Mesenchymal stem cell (in vitro differentiated cells and primary cell): ENCODE measurements at places on chromosomes 7 and 10.

GRCh38 chr10:124632064-124632531 is 112.1 kb downstream of the FAM53B start:
- no peak for DNase-seq

GRCh38 chr7:14235056-14235455 is 245.6 kb upstream of the ETV1 start:
- no peak for DNase-seq

GRCh38 chr10:133439517-133440461 is 14.0 kb upstream of the SCART1 start:
- no peak for DNase-seq

DNA sequence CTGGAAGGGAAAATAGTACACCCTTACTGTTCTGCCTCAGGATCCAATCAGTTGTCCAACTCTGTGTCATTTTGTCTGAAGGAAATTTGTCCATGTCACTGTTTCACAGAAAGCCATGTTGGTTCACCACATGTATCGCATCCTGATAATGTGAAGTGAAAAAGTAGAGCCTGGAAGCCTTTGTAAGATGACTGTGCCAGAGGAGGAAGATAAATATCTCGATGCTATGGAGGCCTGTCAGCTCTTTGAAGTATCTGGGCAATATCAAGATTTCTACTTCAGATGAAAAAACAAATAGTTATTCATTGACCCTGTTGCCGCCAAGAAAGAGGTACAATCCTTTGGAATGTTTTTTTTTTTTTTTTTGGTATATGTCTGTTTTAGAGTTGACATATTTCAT is 270.5 kb downstream of the PHF14 start:
- DNase-seq: no peak

DNA sequence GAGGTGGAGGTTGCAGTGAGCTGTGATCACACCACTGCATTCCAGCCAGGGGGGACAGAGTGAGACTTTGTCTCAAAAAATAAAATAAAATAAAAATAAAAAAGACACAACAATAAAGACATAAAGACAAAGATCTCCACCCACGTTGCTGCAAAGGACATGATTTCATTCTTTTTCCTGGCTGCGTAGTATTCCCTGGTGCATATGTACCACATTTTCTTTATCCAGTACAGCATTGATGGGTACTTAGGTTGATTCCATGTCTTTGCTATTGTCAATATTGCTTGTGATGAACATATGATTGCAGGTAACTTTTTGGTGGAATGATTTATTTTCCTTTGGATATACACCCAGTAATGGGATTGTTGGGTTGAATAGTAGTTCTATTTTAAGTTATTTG is 42.0 kb upstream of the CCDC3 start:
- no peak for DNase-seq

- DNase-seq: no peak
Measured at GRCh38 chr7:91107460-91107859, 156.8 kb upstream of the FZD1 start.

- no peak for DNase-seq
Measured at GRCh38 chr7:129767120-129768015, 155.8 kb downstream of the NRF1 start.

GRCh38 chr7:149161241-149161848 is 14.1 kb downstream of the ZNF398 start:
- peak; percentile 28 for DNase-seq

GRCh38 chr7:100402241-100402640 is 26.3 kb downstream of the ZCWPW1 start:
- DNase-seq: no peak

- no peak for DNase-seq
Measured at GRCh38 chr10:2948127-2948854, 119.1 kb upstream of the PFKP start.

DNA sequence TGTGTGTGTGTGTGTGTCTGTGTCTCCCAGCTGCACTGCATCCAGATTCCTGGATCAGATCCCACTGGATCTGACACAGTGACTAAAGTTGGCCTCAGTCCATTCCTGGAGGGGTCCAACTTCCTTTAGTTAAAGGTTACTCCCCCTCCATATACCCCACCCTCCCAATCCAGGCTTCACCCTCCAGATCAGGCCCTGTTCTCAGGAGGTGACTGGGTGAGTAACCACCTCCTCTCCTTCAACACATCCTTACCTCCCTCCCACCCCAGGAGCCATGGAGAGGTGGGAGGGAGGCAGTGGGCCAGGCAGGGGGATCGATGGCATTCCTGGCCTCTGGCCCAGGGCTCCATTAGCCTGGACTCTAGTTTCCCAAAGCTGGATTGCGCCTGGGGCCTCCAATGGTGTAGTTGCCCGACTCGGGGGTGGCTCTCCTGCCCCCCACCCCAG is 11.3 kb downstream of the KCNIP2 start:
- no peak for DNase-seq

DNA sequence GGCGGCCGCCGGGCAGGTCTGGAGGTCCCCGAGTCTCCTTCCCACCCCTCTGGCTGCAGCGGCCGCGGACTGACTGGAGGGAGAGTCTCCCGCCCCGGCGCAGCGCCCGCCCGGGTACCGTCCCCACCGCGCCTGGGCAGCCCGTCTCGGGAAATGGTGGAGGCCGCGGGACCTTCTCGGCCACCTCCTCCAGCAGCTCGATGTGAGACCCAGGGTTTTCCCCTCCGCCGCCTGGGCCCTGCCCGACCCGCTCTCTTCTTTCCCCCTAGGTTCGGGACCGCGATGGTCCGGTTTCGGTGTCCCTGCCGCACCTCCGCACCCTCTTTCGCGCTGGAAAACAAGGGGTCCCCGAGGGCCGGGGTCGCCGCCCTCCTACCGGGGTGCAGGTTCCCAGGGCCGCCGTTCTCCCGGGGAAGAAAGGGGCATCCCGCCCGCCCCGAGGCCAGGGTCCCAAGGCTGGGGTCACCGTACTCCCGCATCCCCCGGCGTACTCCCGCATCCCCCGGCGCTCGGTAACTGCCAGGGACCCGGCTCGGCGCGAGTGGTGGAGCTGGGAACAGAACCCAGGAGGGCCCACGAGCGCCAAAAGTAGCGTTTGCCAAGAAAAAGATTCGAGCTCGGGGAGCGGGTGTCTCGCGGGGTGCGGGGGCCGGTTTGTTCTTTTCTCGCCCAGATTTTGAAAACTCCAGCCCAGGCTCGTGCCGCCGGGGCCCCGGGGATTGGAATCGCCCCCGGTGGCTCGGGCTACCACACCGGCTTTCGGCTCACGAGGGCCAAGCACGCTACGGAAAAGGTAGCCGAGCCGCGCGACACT is 3.4 kb downstream of the TNRC18 start:
- DNase-seq: no peak

- DNase-seq: peak; percentile 3
Measured at GRCh38 chr7:15236952-15237351, 324.9 kb downstream of the AGMO start.

DNA sequence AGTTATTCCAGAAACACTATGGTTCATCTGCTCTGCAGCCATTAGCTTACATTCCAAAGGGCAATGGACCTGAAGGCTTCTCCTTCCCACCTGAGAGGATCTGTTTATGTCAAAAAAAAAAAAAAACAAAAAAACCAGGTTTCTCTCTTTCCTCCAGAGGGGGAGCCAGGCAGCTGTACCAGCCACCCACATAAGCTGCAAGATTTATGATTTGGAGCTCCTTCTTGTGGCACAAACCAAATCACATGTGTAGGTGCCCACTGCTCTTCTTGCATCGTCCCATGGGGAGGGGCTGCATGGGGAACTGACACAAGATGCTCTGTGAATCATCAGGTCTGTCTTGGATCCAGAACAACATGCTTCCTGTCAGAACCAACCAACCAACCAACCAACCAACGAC is 231.6 kb upstream of the IGFBP3 start:
- no peak for DNase-seq

GRCh38 chr7:91660734-91661356 is 219.7 kb downstream of the MTERF1 start:
- no peak for DNase-seq

- DNase-seq: no peak
Measured at GRCh38 chr7:135330088-135330487, 96.5 kb downstream of the STRA8 start.
